Astrocyte of the cerebellum (primary cell): ENCODE measurements at places on chromosomes 2 and 18.

- no peak for DNase-seq
These were observed 158.9 kb downstream of the NEB start for GRCh38 chr2:151575338-151575737.

GRCh38 chr2:40184551-40184950 is 267.3 kb downstream of the SLC8A1 start:
- DNase-seq: no peak

- DNase-seq: no peak
These were observed 137.3 kb downstream of the DTNA start for GRCh38 chr18:34847408-34847807.

GRCh38 chr18:3217948-3218647 is 1.7 kb downstream of the MYOM1 start:
- no peak for DNase-seq

DNA sequence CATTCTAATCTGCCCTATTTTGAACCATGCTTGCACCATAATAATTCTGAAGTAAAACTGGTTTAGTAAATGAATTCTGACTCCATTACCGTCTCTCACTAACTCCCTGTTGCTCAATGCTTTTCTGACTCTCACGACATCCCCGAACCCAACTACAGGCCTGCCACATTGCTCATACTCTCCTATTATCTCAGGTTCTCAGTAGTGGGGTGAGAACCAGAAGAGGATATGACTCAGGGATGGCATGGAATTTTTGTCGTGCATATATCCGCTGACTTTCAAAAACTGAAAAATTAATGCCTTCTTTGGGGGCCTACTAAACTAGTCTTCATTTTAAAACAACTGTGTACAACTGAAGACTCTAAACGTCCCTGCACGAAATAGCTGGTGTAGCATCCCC is 34.3 kb downstream of the NETO1 start:
- no peak for DNase-seq

GRCh38 chr2:217901835-217902378 is 100.9 kb downstream of the TNS1 start:
- no peak for DNase-seq

DNA sequence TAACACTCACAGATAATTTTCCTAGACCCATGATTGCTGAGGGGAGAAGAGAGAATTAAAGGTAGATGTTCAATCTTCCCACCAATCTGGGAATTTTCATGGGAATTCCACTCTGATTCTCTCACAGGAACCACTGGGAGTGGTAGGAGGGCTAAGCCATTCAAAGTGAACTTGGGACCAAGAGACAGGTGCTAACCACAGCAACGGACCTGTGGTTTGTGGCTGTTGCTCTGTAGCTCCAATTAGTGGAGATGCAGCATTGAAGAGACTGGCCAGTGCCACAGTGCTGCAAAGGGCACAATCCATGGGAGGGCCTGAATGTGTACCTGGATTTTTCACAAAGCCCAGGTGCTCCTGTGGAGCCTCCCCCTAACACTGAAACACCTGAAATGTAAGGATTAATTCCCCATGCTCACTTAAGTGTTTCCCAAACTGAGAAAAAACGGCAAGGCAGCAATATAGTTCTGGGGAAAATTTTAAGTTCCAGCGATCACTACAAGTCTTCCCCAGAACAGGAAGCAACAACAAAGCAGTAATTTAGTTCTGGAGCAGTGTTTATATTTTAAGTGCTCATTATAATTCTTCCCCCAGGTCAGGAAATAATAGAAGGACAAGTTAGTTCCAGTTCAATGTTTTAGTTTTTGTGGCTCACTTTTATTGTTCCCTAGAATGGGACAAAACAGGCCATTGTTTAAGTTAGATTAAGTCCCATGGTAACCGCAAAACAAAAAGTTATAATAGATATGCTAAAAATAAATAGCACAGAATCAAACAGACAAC is 1045.8 kb downstream of the CNTNAP5 start:
- DNase-seq: no peak
